ENCODE measurements at places on chromosomes 5 and 9.

- no peak for DNase-seq
These were observed 134.6 kb upstream of the MAP3K1 start for GRCh38 chr5:56680731-56681130.

- DNase-seq: no peak
These were observed 39.9 kb downstream of the KIF4B start for GRCh38 chr5:155053501-155053900.

DNA sequence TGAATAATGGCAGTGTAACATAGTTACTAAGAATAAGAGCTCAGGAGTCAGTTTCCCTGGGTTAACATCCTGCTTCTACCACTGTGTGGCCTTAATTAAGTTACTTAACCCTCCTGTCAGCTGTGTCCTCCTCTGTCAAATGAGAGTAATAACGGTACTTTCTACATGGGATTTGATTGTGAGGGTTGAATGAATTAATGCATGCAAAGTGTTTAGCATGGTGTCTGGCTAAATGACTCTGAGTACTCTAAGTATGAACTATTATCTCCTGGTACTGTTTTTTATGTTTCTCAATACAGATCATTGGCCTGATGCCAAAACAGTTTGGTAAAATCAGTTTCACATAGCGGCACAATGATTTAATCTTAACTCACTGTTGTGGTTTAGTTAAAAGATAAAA, 19.6 kb downstream of the ZNF131 start:
- peak; percentile 38 for DNase-seq

DNA sequence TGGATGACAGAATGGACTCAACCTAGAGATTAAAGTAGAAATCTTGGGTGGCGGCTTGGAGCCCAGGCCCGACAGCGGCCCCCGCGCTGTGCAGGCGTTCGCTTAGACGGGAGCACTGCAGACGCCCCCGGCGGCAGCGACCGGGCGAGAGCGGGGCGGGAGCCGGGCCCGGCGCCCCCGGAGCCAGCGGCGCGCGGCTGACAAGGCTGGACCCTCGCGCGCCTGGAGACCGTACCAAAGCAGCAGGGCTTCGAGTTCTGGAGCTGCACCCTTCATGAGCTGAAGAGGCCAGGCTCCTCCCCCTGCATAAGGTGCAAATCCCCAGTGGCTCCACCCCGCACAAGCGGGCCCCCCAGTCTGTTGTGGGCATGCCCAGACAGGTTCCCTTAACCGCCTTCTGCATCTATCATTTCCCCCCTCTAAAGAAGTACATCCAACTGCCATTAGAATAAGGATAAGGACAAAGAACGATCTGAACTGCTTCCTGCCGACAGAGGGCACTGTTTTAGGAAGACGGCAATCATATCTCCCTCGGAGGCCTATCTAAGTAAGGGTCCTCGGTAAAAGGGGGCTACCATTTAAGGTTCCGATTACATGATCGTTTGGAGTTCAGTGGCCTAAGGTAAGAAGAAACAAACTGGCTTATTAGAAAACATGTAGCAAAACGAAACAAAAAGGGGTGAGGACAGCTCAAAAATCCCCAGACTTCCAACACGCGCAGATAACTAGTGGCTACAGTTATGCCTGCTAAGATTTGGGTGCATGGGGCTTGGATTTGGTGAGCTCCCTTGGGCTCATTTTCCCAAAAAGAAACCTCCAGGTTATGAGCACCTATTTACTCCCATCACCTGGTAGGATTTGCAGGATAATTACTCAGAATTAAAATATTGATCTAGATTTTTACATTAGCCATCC, 66.3 kb downstream of the RGMB start:
- DNase-seq: no peak

- DNase-seq: peak; percentile 35
These were observed 20.1 kb upstream of the TCERG1 start for GRCh38 chr5:146426853-146427618.

DNA sequence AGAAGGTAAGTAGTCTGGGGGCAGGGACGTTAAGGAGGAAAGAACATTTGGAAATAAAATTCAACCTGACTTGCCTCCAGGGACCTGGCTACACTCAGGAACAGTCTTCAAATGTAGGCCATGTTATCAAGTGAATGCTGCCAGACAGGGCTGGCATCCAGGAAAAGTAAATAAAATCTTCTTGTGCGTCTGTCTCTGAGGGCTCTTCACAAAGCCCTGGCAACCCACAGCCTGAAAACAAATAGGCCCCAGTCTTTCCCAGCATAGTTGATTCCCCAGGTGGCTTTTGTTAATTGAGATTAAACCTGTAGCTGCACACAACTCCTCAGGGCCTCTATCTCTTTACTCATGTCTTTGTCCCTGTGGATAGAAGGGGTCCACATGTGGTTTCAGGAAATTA, 55.4 kb downstream of the STK32A start:
- DNase-seq: no peak

DNA sequence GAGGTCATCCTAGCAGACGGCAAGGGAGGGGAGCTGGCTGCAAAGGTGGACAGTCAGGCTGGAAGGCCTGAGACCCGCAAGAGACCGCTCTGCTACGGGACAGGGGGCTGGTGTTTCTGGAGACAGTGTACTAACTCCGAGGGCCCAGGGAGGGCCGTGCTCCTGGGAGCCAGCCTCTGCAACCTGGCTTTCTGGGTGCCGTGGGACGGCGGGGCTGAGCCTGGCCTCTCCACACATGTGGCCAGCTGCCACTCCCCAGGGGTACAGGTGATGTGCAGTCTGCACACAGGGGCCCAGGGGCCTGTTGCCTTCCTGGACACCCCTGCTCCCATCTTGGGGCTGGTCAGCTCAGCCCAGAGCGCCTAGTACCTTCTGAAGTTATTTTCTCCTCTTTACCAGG, 92.2 kb downstream of the MRPL36 start:
- DNase-seq: no peak

DNA sequence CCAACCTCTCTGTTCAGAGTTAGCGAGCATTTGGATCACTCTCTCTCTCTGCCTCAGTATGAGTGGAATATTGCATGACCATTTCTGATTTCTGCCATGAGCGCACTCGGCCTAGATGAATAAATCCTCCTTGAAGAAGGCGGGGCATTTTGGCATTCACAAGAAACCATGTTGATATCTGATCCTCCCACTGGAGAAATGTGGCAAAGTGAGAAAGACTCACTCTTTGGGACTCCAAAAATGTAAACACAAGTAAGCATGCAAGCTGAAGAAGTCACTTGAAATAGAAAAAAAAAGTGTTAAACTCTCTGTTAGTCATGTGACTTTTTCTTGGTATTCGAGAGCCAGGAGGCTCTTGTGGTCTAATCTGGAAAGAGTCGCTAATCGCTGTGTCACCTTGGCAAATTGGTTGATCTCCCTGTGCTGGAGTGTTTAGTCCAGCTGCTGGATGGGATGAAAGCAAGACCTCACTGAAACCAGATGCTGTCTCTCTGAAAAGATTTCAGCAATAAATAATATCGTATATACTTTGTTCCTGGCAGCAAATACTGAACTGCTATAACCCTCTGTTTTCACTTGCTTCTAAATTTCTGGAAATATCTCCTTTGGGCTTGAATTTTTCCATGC, 95.5 kb downstream of the GHR start:
- no peak for DNase-seq

- DNase-seq: no peak
These were observed 43.0 kb downstream of the HSD17B3 start for GRCh38 chr9:96258967-96259366.

DNA sequence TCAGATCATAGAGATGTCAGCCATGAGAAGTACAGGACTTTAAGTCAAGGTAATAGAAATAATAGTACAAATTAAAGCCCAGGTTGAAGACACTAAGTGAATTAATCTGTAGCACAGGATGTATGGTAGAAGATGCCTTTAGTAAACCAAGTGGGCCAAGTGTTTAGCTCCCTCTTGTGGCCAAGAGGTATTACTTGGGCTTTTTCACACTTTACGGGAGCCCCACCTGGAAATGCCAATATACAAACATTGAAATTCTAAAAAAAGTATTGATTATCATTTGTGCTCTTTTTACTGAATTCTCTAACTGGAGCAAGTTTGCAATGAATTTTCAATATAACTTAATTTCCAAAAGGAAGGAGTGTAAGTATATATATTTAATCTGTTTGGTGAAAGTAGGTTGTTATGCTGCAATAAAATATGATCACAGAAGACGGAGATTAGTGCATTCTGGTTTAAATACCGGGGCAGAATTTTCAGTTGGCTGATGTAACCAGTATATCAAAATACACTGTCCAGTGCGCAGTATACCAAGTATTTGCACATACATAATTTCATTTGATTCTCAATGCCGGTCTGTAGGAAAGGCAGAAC, 84.7 kb downstream of the PARP8 start:
- DNase-seq: peak; percentile 58

DNA sequence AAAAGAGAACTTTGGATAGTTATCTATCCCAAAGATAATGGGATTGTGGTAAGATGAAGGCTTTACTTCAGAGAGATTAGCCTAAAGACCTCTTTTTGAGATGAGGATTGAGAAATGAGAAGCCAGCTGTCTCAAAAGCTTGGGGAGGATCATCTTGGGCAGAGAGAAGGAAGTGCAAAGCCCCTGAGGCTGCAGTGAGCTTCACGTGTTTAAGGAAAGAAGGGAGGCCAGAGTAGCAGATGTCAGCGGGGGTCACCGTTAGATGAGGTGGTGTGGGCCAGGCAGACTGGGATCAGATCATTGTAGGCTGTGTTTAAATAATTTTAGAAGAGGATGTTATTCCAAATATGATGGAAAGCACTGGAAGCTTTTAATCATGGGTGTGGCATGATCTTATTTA, 270.1 kb downstream of the ARHGEF28 start:
- DNase-seq: no peak

DNA sequence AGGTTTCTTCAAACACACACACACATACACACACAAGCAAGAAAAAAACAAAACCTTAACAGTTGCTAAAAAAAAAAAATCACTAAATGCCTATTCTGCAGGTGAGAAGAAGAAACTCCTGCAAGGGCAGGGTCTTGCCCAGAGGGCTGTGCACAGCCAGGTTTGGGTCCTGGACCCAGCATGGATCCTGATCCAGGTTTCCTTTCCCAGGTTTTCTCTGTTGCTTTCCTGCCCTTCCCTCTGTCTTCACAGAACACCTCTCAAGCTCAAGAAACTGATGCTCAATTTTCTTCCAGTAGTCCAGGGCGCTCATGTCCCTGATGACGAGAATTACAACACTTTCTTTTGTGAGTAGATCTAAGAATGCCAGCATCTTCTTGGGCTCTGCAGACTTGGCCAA, 136.6 kb downstream of the PAX5 start:
- no peak for DNase-seq

GRCh38 chr5:173781816-173782670, 106.1 kb upstream of the CPEB4 start:
- peak; percentile 68 for DNase-seq

DNA sequence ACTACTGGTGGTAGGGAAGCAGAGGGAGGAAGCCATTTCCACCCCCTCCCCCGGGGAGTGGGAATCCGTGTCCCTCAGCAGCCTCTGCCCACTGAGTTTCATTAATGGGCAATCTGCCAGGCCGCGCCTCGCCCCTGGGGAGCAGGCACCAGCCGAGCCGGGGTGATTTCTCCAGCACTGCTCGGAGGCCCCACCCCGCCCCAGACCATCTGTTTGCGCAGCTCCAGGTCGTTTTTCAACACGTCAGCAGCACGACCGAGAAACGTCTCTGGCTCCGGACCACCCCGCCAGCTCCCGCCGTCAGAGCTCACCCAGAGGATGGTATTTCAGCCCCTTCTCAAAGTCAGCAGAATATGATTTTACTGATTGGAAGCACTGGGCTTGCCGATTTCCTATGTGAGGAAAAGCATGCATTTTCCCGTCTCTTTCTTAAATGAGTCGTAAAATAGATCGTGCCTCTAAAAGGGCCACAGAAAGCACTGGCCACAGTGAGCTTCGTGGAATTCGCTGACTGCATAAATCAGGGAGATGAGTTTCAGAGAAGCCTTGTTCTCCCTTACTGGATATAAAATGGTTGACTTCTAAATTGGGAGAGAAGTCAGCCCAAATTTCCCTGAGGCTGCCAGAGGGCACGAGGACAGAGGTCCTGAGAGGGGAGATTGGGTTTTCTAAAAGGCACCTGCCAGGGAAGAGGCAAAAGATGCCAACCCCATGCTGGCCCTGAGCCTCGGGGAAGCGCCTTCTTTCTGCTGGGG, 47.0 kb downstream of the OLFM1 start:
- no peak for DNase-seq

- DNase-seq: no peak
These were observed 8.7 kb downstream of the ENTREP1 start for GRCh38 chr9:69333716-69334115.

DNA sequence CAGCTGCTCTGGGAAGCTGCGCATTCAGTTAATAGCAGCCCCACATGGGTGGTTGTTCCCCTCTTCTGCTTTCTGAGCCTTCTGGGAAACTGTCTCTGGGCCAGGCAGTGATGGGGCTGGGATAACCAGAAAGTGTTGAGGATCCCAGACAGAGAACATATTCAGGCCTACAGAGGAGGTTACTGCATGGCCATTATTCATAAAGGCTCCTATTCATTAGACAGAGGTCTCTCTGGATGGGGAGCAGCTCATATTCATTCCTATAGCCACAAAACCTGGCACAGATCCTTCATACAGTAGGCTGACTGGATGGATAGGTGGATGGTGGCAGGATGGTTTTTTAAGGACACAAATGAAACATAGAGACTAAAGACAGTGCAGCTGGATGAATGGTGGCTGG, 76.3 kb downstream of the HSPA4 start:
- no peak for DNase-seq

DNA sequence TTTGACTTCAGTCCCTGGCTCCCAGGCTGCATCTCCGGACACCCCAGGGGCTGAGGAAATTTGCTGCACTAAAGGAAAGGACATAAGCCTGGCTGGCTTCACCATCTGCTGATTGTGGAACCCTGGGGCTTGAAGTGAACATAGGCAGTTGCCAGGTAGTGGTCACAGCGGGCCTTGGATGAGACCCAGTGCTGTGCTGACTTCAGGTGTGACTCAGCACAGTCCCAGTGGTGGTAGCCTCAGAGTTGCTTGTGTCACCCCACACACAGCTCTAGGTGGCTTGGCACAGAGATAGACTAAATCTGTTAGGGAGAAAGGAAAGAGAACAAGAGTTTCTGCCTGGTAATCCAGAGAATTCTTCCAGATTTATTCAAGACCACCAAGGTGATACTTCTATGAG, 36.1 kb upstream of the RUSC2 start:
- DNase-seq: no peak

- DNase-seq: no peak
These were observed 253.1 kb downstream of the TLR4 start for GRCh38 chr9:117957267-117957666.

- DNase-seq: no peak
These were observed 239.9 kb downstream of the ATPSCKMT start for GRCh38 chr5:10009802-10010201.

GRCh38 chr9:73157811-73158210, 6.1 kb downstream of the ANXA1 start:
- DNase-seq: no peak

- DNase-seq: no peak
These were observed 131.5 kb upstream of the PTPN3 start for GRCh38 chr9:109629615-109630014.

DNA sequence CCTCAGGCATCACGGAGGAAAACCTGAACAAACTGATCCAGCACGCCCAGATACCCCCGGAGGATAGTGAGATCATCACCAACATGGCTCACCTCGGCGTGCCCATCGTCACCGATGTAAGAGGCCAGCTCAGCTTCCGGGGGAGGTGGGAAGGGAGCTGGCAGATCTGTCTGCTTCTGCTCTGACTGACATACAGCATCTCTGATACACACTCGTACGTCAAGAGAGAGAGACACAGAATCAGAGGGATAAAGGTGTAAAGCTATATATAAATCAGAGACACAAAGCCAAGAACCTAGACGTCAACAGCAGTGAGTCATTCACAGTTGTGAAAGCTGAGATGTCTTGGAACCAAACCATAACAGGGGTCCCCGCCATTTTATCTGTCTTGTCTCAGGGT, 30.1 kb upstream of the CFAP157 start:
- DNase-seq: no peak

GRCh38 chr9:89919171-89919681, 314.4 kb downstream of the GADD45G start:
- peak; percentile 32 for DNase-seq
